ENCODE measurements at places on chromosomes 1 and 21.

DNA sequence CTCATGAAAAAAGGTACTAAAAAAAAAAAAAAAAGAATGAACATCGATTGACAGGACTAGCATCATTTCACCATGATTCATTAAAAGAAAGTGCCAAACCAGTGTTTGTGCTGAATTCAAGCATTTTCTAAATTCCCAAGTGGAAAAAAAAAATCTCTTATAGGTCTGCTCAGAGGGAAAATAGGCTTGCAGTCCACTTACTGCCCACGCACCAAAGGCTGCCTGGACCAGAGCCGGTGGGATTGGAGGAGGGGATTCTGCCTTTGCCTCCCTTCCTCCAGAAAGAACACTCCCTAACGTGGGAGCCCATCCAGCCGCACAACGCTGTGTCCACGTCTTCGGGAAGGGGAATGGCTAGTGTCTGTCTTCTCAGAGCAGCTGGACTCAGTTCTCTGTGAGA lies 5.5 kb upstream of the TRAPPC10 start:
- no peak for DNase-seq

DNA sequence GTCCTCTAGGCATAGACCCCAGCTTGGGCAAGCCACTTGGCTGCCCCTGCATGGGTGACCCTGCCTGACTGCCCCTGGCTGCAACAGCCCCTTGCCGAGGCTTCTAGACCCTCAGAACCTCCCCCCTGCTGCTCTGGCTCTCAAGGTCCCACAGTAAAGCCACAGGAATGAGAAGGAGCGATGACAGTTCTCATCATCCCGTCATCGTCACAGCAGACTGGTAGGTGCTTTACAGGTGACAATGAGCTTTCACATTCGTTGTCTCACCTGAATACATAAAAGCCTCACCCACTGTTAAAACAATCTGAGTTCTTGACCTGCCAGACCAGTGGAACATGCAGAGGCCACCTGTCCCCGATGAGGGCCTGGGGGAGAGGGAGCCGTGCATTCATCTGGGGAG lies 36.0 kb upstream of the GPR157 start:
- no peak for DNase-seq

DNA sequence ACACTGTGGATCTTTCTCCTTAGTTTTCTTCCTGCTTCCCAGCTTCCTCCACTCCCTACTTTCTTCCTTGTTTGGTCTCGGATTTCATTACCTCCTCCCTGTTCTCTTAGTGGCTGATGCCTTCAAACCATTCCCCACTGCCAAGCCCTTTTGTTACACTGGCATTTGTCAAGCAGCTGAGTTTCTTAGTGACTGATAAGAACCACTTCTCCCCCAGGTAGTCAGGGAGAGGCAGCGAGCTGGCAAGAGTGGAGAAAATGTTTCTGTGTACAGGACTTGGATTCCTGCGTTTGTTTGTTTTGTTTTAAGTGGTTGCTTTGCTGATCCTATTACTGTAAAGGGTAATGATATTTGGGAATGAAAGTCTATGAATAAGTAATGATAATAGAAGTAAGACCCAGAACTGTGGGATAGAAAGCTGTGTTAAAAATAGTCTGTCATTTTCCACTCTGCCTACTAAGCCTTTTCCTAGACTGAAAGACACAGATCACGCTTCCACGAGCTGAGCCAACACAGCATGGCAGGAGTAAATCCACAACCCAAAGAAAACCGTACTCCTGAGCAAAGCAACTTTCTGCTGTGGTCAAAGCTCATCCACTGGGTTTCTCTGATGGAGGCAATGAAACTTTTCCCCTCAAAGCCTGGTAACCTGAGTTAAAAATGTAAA lies 10.1 kb upstream of the SERTAD4 start:
- DNase-seq: no peak

GRCh38 chr1:119582801-119583200 lies 65.3 kb downstream of the ZNF697 start:
- no peak for DNase-seq

DNA sequence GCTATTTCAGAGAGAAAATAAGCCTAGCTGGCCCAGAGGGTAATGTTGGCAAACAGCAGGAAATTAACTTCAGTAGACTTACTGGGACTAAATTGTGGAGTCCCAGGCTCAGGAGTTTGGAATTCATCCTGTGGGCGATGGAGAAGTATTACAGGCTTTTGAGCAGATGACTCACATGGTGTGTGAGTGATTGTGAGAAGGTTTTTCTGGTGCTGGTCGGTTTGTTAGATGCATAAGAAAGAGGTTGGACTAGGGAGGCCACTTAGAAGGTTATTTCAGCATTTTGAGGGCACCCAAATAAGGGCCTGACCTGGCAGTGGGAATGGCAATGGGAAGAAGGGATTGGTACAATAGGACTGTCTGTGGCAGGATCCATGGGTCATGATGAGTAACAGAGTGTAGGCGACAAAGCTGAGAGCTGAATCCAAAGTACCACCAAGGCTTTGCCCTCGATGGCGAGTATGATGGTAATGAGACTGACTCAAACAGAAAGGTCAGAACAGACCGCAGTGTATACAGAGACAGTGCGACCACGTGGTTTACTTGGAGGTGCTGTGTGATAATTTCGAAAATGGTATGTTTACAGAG lies 69.2 kb upstream of the KIF26B start:
- DNase-seq: no peak

DNA sequence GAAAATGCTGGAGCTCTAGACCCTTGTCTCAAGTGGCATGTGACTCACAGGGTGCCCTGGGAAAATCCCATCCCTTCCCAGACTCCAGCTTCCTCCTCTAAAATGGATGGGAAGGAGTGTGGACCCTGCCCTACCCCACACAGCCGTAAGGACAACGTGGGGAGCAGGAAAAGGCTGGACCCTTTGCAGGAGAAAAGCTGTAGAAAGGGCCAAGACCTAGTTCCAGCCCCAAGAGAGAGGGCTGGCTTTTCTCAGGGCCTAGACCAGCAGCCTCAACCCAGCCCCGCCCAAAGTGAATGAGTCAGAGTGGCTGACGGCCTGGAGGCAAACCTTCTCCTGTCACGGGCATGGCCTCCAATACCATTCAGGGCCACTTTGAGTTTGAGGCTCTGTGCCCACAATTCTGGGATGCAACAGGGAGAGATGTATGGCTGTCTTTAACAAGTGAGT lies 1.1 kb downstream of the LAMB3 start:
- DNase-seq: no peak

DNA sequence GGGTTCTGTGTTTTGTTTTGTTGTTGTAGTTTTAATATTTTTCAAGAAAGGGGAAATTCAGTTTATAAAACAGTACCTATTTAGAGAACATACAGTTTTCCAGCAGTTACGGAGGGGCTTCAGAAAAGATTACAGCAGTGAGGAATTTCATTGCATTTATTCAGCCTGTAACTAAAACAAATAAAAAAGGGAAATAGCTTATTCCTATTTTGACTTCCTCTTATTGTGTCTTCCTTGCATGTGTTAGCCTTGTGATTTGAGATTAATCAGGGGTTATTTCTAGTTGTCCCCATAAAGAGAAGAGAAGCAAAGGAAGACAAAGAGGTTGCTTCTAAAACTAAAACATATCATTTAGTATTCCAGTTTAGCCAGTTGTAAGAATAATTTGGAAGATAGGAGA lies 35.0 kb downstream of the CTTNBP2NL start:
- no peak for DNase-seq

GRCh38 chr1:51222809-51223208 lies 13.3 kb upstream of the RNF11 start:
- DNase-seq: no peak

DNA sequence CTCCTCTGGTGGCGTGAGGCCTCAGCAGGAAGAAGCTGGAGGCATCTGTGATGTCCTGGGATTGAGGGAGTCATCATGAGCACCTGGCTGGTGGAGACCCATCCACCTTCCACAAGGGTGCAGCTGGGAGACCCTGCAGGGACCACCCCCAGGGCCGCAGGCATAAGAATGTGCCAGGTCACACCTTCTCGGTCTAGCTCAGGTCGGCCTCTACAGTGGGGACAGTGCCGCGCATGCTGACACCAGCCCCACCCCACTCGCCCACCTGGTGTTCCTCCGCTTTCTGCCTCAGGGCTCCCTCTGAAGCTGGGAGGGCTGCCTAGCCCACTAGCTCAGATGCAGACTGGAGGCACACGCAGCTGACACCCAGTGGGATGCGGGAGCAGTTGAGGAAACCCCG lies 5.8 kb upstream of the PAQR7 start:
- no peak for DNase-seq

GRCh38 chr1:97307568-97307967 lies 586.0 kb downstream of the PTBP2 start:
- DNase-seq: no peak

GRCh38 chr1:103525114-103525606 lies 339 bp upstream of the RNPC3 start:
- no peak for DNase-seq

DNA sequence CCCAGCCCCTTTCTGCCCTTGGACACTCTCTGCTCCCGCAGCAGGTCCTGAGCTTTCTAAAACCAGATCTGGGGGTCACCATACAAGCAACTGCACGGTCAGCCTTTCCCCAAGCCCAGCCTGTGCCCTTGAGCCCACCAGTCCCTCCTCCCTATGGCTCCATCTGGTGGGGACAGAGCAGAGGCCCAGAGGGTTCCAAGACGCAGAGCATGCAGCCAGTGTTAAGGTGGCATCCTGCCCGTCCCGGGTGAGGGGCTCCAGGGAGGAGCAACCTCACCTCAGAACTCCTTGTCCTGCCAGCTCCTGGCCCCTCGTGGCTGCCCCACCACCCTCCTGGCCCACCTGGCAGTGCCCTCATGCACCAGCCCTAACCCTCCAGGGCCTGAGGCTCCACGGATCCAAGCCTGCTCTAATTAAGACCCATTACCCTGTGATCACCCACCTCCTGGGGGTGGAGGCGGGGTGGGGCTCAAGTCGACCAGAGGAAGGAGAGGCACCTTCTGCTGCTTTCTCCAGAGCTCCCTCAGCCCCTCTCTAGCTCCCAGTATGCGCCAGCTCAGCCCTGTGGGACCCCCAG lies 8.5 kb downstream of the CHD5 start:
- no peak for DNase-seq

DNA sequence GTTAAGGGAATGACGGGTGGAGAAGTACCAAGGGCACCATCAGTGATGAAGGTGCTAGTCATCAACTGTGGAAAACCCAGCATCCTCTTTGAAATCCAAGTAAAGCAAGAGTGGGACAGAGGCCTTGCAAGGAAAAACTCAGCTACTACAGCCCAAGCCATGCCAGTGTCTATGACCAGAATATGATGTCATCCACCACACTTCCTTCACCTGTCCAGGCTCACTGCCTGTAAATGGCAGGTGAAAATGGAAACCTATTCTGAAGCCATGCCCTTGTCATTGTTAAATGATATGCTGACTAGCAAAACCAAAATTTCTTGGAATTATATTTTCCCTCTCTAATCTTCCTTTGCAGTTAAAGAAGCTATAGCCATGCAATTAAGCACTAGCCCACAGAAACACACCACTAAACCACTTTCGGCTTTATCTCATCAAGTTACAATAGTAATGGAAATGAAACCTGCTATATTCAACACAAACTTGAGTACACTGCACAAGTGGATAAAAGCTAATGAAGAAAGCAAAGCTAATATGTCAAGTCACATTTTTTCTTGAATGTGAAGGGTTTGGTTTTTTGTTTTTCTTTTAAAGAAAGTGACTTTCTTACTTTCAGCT lies 96.3 kb upstream of the RALGPS2 start:
- DNase-seq: no peak

- DNase-seq: no peak
Observed at GRCh38 chr1:2003541-2004131, at the start of gene CFAP74. CFAP74 (minus strand) TSS chr1:2003786; CDS start chr1:1990956, 12,830 bp downstream.

- no peak for DNase-seq
Observed at GRCh38 chr1:114108751-114109255, 44.9 kb downstream of the SYT6 start.

DNA sequence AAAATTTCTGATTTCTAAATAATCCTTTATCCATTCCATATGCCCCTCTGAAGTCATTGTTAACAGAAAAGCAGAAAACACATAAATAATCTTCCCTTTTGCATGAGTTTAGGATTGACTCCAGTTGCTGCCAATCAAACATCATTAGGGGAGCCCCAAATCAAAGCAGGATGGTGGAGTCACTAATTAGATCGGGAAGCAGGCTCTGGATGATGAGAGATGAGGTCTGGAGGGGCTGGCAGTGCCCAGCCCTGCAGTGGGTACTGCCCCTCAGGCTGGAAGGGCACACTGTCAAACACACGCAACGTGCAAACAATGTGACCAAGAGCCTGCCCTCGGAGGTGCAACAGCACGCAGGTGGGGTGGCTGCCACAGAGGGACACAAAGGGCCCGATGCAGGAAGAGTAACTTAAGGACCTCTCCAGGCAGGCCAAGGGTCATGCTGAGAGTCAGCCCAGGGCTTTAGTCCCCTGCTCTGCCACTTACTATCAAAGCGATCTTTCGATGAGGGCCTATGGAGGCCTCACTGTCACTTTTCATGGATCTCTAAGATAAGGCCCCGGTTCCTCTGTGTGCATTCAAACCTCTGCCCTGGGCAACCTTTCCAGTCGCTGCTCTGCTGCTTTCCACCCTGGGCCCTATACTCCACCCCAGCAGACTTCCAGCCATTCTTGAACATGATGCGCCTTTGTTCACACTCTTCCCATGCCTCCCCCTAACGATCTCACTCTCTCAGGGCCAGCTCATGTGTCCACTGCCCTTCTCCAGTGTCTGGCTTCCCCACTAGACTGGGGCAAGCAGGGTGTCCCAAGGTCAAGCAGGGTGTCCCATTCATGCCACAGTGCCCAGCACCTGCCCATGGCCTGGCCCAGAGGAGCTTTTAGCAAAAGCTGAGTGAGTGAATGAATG lies 98.9 kb downstream of the DMRTB1 start:
- no peak for DNase-seq

DNA sequence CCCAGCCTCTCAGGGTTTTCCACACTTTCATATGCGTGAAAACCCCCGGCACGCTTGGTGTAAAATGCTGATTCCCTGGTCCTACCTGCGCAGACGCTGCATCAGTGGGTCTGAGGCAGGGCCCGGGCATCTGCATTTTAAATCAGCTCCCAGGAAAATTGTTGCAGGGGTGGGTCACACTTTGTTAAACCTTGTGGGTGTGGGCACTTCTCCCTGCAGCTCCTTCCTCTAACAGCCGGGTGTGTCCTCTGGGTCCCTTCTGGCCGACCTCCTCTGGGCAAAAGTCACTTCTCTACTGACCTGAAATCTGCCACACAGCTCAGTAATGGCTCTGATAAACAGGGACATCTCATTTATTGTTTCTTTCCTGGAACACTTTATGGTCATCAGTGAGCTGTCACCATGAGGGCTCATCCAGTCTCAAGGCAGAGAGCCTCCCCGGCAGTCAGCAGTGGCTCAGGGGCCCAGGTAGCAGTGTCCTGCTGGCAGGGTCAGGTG lies 52.8 kb upstream of the TMPRSS2 start:
- DNase-seq: no peak
